ENCODE measurements at places on chromosomes 5 and 9.
A peak's percentile ranks its signal among the peaks of the same experiment; 100 is the strongest.

- peaks cover 10% of the 10 kb centered on the region for H3K27me3 ChIP-seq
- no peaks in the 10 kb centered on the region for H3K36me3 ChIP-seq
- peaks cover 8% of the 10 kb centered on the region for H3K4me1 ChIP-seq
- DNase-seq, result no peak
- no peak overlapping the region for H3K4me3 ChIP-seq
Observed at GRCh38 chr5:132772291-132773070, 4.6 kb downstream of the SEPTIN8 start.

DNA sequence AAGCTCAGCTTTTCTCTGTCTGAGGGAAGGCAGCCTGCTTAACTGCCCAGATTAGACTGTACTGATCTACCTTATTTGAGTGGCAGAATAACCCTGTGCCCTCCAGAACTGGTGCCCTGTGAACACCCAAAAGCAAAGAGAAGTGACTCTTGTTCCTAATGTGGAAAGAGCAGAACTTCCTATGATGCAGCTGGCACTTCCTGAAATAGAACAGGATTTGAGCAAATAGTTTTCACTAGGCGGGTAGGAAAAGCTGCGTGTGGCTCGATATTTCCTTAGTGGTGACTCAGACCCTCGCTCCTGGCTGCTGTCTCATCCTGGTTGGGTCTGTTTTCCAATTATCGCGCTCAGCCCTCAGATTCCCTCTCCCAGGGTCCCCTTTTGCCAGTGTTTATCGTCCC, 89.9 kb downstream of the SH3TC2 start:
- no peaks in the 10 kb centered on the region for H3K4me1 ChIP-seq
- DNase-seq, result no peak
- no peaks in the 10 kb centered on the region for H3K36me3 ChIP-seq
- no peak overlapping the region for H3K4me3 ChIP-seq
- no peak overlapping the region for H3K27ac ChIP-seq

DNA sequence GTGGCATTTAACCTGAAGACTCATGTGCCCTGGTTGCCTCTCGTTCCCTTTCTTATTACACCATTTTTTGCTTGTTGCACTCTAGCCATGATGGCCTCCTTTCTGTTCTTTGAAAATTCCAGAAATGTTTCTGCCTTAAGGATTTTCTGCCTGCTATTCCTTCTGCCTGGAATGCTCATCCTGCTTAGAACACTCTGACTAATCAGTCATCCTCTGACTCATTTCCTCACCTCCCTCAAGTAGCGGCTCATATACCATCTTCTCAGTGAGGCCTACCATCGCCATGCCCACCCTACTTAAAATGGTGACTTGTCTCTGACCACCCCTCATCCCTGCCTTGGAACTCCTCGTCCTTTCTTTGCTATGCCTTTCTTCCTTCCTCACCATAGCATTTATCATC, 68.8 kb downstream of the KIF4B start:
- H3K4me3 ChIP-seq, result no peak overlapping the region
- H3K36me3 ChIP-seq, result no peaks in the 10 kb centered on the region

DNA sequence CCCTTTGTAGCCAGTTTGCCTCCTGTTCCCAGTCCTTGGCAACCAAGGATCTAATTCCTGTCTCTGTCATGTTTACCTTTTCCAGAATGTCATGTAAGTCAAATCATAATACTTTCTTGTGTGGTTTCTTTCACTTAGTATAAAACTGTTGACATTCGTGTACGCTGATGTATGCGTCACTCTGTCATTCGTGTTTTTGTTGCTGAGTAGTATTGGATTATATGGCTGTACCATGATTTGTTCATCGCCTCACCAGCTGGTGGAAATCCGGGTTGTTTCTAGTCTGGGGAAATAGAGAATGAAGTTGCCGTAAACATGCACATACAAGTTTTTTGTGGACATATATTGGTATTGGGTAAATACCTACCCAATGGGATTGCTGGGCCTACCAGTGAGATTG, 97.4 kb downstream of the ANGPTL2 start:
- no peak overlapping the region for H3K27ac ChIP-seq
- no peak for DNase-seq
- peaks cover 14% of the 10 kb centered on the region for H3K27me3 ChIP-seq
- H3K4me1 ChIP-seq, result no peaks in the 10 kb centered on the region

GRCh38 chr9:115671963-115672305, 481.7 kb upstream of the PAPPA start:
- no peak for DNase-seq
- no peak overlapping the region for H3K27ac ChIP-seq
- H3K27me3 ChIP-seq, result no peaks in the 10 kb centered on the region
- no peaks in the 10 kb centered on the region for H3K36me3 ChIP-seq
- no peak overlapping the region for H3K4me3 ChIP-seq

DNA sequence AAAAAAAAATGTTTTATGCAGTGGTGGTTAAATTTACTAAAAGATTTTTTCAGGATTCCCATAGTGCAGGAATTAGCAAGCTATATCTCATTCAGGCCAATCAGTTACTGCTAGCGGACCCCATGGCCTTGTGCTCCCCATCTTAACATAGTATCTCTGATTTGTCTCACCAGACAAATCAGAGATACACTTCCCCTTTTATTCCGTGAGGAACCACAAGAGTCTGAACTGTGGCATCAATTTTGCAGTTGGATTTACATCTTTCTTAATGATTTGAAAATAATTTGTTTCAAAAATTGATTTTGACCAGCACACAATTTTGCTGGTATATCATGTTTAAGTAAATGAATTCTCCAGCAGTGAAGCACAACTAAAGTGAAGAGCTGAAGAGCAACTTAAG, 17.9 kb downstream of the ITGA1 start:
- peaks cover 24% of the 10 kb centered on the region for H3K36me3 ChIP-seq
- DNase-seq, result no peak
- H3K27ac ChIP-seq, result no peak overlapping the region
- peaks cover 60% of the 10 kb centered on the region for H3K4me1 ChIP-seq

- H3K27ac ChIP-seq, result no peak overlapping the region
- H3K27me3 ChIP-seq, result peaks cover 19% of the 10 kb centered on the region
- H3K4me1 ChIP-seq, result peaks cover 4% of the 10 kb centered on the region
- H3K36me3 ChIP-seq, result no peaks in the 10 kb centered on the region
- no peak for DNase-seq
Observed at GRCh38 chr5:10301842-10302610, 5.7 kb downstream of the CMBL start.

GRCh38 chr9:125513668-125514413, 193.2 kb downstream of the MAPKAP1 start:
- H3K27me3 ChIP-seq, result no peaks in the 10 kb centered on the region
- peak overlapping the region; percentile 62 for H3K4me3 ChIP-seq
- H3K27ac ChIP-seq, result no peak overlapping the region

DNA sequence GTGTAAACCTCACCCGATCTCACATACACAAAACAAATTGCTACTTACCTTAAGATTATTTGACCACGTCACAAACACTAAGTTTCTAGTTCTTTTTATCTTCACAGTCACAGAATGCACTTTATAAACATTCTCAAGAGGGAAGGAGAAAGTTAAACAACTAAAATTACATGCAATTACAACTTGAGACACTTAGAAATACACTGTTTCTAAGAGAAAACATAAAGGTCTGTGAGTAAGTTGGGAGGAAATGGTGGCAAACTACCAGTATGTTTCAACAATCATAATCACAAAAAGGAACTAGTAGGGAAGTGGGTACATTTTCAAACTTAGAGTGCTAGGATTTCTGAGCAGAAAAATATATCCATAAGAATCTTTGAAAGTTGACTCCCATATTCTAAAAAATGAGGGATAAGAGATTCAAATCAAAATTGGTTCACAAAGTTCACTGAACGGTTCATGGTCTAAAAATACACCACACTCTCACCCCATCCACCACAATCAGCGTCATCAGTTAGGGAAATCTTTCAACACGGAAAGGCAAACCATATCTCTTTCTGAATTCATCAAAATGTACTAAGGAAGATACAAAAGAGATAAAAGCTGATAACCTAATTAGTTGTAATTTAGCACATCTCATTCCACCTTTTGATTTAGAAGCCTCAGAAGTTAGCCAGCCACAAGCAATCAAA, 182.6 kb downstream of the BNC2 start:
- no peak overlapping the region for H3K27ac ChIP-seq
- H3K27me3 ChIP-seq, result no peaks in the 10 kb centered on the region
- H3K4me3 ChIP-seq, result no peak overlapping the region
- no peaks in the 10 kb centered on the region for H3K4me1 ChIP-seq
- no peaks in the 10 kb centered on the region for H3K36me3 ChIP-seq

GRCh38 chr5:80990971-80991370, 30.8 kb downstream of the RASGRF2 start:
- H3K4me3 ChIP-seq, result no peak overlapping the region
- peaks cover 89% of the 10 kb centered on the region for H3K4me1 ChIP-seq
- no peak for DNase-seq
- H3K36me3 ChIP-seq, result peaks cover 2% of the 10 kb centered on the region
- H3K27me3 ChIP-seq, result no peaks in the 10 kb centered on the region

- no peaks in the 10 kb centered on the region for H3K36me3 ChIP-seq
- no peak overlapping the region for H3K27ac ChIP-seq
- H3K4me1 ChIP-seq, result no peaks in the 10 kb centered on the region
- H3K4me3 ChIP-seq, result no peak overlapping the region
- peaks cover 10% of the 10 kb centered on the region for H3K27me3 ChIP-seq
- DNase-seq, result no peak
Observed at GRCh38 chr5:135741040-135741439, 93.4 kb upstream of the SLC25A48 start.

DNA sequence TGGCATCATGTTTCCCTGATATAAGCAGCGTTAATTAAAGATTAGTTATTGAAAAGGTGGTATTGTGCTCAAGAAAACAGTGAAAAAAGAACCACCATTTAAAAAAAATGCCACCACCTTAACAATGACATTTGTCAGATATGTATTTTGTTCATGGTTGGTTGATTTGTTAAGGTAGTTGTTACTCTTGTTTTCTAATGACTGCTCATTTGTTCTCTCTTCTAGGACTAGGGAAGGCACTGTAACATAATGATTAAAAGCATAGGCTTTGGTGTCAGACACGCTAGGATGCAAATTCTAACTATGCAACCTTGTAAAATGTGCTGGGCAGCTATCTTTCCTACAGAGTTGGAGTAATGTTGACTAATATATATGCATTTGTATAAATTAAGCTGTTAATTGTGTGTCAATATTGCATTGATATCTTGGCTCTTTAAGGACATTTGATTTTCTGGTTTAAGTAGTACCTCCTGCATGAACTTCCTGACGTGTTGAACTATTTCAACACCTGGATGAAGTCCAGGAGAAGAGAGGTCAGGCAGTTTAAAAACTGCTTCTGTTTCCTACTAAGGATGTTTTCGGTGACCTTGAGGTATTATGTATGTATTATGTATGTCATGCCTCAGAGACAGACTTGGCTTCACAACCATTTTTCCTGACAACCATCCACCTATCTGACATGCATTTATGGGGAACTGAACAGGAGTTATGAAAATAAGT, 77.8 kb downstream of the MUSK start:
- no peak overlapping the region for H3K4me3 ChIP-seq
- H3K27ac ChIP-seq, result no peak overlapping the region
- no peak for DNase-seq
- no peaks in the 10 kb centered on the region for H3K27me3 ChIP-seq
- H3K36me3 ChIP-seq, result no peaks in the 10 kb centered on the region

GRCh38 chr5:74319076-74319475, 321.5 kb downstream of the ENC1 start:
- peak; percentile 54 for DNase-seq
- peak overlapping the region; percentile 42 for H3K27ac ChIP-seq
- peaks cover 4% of the 10 kb centered on the region for H3K36me3 ChIP-seq

GRCh38 chr9:7976856-7977255, 177.3 kb upstream of the DMAC1 start:
- H3K4me1 ChIP-seq, result peaks cover 69% of the 10 kb centered on the region
- peak overlapping the region; percentile 2 for H3K4me3 ChIP-seq
- H3K27ac ChIP-seq, result peak overlapping the region; percentile 51
- DNase-seq, result no peak
- no peaks in the 10 kb centered on the region for H3K36me3 ChIP-seq

DNA sequence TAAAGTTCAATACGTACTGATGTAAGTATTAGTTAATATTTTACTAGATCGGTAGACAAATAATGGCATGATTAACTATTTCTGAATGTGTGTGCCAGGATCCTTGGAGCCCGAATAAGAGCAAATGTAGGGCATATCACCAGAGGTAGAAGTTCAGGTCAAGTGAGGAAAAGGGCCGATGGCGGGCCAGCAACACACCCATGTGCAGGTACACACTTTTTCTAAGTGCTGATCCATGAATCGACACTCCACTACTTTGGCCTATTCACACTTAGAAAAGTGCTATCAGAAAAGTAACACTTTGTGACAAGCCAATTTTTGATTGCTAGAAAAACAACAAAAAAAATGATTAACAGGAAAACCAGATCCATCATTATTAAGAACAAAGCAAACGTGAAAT, 150.3 kb downstream of the AUH start:
- peak overlapping the region; percentile 71 for H3K27ac ChIP-seq
- no peak for DNase-seq
- peaks cover 14% of the 10 kb centered on the region for H3K36me3 ChIP-seq
- H3K27me3 ChIP-seq, result no peaks in the 10 kb centered on the region
- peak overlapping the region; percentile 70 for H3K4me3 ChIP-seq

- DNase-seq, result no peak
- H3K27me3 ChIP-seq, result peaks cover 30% of the 10 kb centered on the region
- peaks cover 4% of the 10 kb centered on the region for H3K4me1 ChIP-seq
Observed at GRCh38 chr9:6128030-6128429, 87.6 kb upstream of the IL33 start.

DNA sequence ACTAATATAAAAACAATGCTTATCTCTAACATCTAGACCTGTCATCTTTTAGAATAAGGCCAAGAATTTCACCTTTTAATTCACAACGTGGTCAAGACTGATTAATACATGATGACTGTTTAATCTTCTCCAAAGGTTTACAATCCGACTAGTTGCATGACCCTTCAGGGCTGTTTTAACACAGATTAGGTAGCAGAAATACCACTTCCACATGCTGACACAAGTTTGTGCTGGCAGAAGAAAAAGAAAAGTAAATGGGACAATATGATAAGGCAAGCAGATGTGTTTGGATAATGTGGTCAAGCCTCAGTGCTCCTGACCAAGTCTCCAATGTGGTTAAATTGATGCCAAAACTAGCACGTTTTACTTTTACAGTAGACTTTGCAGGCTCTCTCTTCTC, 31.1 kb downstream of the SEMA6A start:
- H3K4me1 ChIP-seq, result no peaks in the 10 kb centered on the region
- H3K27ac ChIP-seq, result no peak overlapping the region
- no peaks in the 10 kb centered on the region for H3K36me3 ChIP-seq
- no peak overlapping the region for H3K4me3 ChIP-seq
- no peak for DNase-seq

GRCh38 chr5:154163327-154164248, 26.9 kb upstream of the GALNT10 start:
- H3K27ac ChIP-seq, result no peak overlapping the region
- peaks cover 44% of the 10 kb centered on the region for H3K27me3 ChIP-seq
- H3K4me3 ChIP-seq, result no peak overlapping the region
- no peak for DNase-seq

- H3K4me3 ChIP-seq, result peak overlapping the region; percentile 9
- H3K27ac ChIP-seq, result peak overlapping the region; percentile 43
- H3K27me3 ChIP-seq, result no peaks in the 10 kb centered on the region
- DNase-seq, result peak; percentile 80
Observed at GRCh38 chr9:95167998-95168397, 149.5 kb downstream of the FANCC start.
